A172 (cell line): ENCODE measurements at places on chromosomes 1 and 21. TPM values are rescaled to one million over a fixed set of nuclear protein-coding genes. Genes with fewer than 3 reads are reported as not detected.

The DCDC2B gene
- not detected in 2 replicates for total RNA-seq

The TTLL10 gene
- total RNA-seq: not detected in 2 replicates

The AGO3 gene
- 10.4 and 14.8 TPM in 2 replicates for total RNA-seq

The GPR25 gene
- total RNA-seq: not detected in 2 replicates

The AGBL4 gene
- total RNA-seq: not detected in 2 replicates

The RPE65 gene
- total RNA-seq: not detected in 2 replicates

The NTNG1 gene
- not detected in 2 replicates for total RNA-seq

The WDR64 gene
- total RNA-seq: not detected in 2 replicates

The OR10J1 gene
- total RNA-seq: not detected in 2 replicates

The GNAT2 gene
- total RNA-seq: 0.41 TPM in 1 of 2 replicates, not detected in the other

The PRAMEF26 gene
- not detected in 2 replicates for total RNA-seq

The FAM167B gene
- total RNA-seq: 5.8 and 8.5 TPM in 2 replicates

DNA sequence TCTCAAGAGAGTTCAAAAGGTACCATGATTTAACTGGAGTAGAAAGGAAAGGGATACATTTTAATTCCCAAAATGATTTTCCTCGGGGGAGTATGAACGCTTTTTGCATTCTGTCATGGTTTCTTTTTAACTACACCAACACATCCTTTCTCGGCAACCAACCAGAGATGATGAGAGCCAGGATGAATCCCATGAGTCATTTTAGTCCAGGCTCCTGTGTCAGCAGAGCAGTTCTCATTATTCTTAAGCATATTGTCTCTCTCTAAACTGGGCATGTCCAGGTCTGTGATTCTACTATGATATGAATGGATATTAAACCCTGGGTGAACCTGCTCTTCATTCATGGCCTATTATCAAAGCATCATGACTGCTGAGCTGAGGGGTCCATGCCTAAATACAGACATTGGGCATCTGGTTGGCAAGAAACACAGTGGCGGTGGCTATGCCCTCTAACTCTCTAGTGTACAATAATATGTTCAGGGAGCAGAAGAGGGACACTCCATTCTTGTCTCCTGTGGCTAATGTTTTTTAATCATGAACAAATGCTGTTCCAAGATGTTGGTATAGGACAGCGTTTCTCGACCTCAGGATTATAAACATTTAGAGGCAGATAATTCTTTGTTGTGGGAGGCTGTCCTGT lies 124.3 kb upstream of the ESRRG start:
- peak; percentile 71 for DNase-seq

- DNase-seq: no peak
Measured at GRCh38 chr1:81238129-81238528, 562.6 kb upstream of the ADGRL2 start.

GRCh38 chr1:2086446-2087078 lies 36.4 kb downstream of the PRKCZ start:
- DNase-seq: no peak

GRCh38 chr1:71586030-71586429 lies 505.2 kb upstream of the ZRANB2 start:
- DNase-seq: no peak

- DNase-seq: no peak
Measured at GRCh38 chr1:2631136-2632050, 1.4 kb downstream of the MMEL1 start.

GRCh38 chr1:21886486-21887215 lies 50.5 kb downstream of the HSPG2 start:
- no peak for DNase-seq

DNA sequence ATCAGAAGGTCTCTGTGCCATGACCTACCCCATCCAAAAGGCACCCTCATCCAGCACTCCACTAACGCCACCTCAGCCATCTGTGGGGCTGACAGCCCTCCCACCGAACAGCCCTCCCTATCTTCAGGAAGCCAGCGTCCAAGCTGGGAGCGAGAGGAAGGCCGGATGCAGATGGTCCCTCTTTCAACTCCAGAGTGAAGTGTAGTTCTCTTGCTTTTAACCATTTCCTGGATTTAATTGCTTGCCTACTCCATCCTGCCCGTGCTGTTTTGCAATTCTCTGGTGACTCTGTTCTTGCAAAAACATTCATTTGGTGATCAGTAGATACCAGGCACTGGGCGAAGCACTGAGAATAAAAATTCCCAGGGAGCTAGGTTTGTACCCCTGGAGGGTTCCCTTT lies 8.2 kb upstream of the DYRK1A start:
- DNase-seq: no peak

GRCh38 chr21:31529406-31529805 lies 130.1 kb upstream of the SOD1 start:
- DNase-seq: no peak

GRCh38 chr1:194069168-194069830 lies 882.9 kb upstream of the B3GALT2 start:
- no peak for DNase-seq

- no peak for DNase-seq
Measured at GRCh38 chr1:66112744-66113400, 320.2 kb downstream of the PDE4B start.

DNA sequence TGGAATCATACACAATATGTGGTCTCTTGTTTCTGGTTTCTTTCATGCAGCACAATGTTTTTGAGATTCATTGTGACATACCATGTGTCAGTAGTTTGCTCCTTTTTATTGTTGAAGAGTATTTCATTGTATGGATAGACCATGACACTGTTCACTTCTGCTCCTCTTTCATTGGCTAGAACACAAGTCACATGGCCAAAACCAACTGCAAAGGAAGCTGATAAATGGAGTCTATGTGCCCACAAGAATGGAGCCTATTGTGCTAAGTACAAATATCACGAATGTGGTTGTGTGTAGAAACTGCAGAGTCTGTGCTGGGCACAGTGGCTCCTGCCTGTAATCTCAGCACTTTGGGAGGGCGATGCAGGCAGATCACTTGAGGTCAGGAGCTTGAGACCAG lies 28.6 kb upstream of the FNBP1L start:
- no peak for DNase-seq

DNA sequence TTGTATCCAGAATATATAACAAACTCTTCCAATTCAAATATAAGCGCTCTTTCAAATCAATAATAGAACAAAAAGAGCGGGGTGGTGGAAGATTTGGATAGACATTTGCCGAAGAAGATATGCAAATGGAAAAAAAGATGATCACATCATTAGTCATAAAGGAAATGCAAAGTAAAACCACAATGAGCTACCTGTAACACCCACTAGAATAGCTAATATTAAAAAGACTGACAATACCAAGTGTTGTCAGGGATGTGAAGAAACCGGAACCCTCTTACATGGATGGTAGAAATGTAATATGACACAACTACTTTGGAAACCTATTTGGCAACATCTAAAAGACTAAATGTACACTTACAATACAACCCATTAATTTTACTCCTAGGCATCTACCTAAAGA lies 5.7 kb upstream of the TRAF5 start:
- DNase-seq: peak; percentile 43

DNA sequence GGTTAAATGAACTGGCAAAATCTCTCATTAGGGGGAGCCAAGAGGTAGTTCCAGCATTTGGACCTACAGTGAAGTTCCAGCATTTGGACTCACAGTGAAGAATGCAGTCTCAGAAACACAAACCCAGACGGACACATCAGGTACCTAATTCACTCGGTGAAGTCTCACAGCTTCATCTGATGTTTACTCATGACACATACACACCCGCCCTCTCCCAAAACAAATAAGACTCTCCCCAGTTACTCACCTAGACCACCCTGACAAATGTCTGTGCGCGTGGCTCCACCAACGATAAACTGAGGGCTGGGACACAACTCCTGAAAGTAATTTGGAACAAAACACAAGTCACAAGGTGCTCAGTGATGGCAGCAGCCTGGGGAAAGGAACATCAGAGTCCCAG lies 11.4 kb downstream of the CAPN8 start:
- no peak for DNase-seq

DNA sequence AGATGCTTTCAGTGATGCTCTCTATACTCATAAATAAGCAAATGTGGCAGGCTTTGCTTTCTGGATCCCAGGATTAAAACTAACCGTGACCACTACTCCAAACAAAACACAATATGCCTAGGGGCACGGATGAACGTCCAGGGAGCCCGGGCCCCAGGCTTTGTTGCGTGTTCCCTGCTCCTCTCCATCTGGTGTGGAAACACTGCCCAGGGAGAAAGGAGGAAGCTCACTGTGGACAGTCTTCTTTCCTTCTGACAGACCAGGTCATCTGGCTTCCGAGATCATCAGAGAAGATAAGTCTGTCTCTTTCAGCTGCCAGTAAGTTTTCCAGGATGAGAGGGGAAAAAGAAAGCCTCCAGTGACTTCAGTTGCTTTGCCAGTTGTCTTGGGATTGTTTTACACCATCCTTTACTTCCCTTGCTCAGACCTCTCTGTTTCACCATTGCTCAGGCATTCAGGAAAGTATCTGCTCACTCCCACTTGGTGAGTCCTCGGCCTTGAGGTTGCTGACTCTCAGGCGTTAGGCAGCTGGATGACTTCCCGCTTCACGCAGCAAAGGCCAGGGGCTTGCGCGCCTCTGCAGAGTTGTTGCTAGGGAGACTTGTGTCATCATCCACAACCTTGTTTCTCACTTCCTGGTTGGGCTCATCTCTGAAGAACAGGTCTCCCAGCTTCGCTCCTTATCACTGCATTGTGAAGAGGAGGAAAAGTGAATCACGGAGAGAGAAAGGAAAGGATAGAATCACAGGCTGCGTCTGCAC lies 20.6 kb upstream of the PGD start:
- no peak for DNase-seq

- no peak for DNase-seq
Measured at GRCh38 chr1:37868466-37868865, 9.1 kb upstream of the MTF1 start.

GRCh38 chr1:181104790-181105133 lies 16.3 kb downstream of the IER5 start:
- DNase-seq: no peak

- no peak for DNase-seq
Measured at GRCh38 chr21:31459457-31459856, 115.4 kb upstream of the TIAM1 start.

DNA sequence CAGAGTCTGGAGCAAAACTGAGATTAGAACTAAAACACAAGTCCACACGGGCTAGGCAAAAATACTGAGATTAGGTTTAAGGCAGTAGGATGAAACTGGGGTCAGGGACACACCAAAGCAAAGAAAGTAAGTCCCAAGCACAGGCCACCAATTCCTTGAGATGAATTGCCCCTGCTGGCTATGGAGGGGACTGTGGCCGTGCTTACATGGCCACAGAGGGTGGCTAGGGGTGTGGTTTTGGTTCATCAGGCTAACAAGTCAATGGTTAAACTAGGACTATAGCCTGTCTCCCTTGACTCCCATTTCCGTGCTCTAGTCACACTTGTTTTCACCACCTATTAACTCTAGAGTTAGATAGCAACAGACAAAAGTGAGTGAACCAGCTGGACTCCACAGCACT lies 394.8 kb downstream of the PBX1 start:
- no peak for DNase-seq

DNA sequence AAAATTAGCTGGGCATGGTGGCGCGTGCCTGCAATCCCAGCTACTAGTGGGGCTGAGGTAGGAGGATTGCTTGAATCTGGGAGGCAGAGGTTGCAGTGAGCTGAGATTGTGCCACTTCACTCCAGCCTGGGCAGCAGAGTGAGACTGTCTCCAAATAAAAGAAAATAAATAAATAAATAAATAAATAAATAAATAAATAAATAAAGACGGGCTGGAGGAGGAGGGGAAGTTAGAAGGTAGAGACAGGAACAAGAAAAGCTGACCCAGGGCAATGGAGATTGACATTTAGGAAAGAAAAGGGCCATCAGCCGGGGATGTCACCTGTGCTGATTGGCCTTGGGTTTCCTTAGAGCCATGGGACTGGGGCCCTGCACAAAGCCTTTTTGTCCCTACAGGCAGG lies 153.7 kb upstream of the IGSF21 start:
- DNase-seq: no peak

GRCh38 chr1:83095570-83095969 lies 903.4 kb downstream of the TTLL7 start:
- DNase-seq: no peak

DNA sequence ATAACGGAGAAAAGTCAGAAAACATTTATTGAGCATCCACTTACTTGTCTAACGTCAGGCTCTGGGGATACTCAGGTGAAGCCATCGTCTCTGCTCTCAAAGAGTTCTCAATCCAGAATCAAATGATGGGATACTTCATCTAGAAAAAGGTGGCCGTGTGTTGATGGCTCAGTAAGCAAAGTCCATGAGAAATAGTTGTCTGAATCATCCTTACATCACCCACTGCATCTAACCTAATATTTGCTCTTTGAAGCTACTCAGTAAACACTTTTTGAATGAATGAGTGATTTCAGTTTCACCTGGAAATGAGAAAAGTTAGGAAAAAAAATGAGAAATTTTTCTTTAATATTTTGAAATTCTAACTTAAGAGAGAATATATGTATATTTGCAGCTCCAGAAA lies 155.3 kb upstream of the PKN2 start:
- DNase-seq: no peak

GRCh38 chr1:98555814-98556213 lies 105.7 kb upstream of the SNX7 start:
- DNase-seq: no peak

- DNase-seq: no peak
Measured at GRCh38 chr21:42313501-42313969, 1.7 kb downstream of the TFF3 start.

DNA sequence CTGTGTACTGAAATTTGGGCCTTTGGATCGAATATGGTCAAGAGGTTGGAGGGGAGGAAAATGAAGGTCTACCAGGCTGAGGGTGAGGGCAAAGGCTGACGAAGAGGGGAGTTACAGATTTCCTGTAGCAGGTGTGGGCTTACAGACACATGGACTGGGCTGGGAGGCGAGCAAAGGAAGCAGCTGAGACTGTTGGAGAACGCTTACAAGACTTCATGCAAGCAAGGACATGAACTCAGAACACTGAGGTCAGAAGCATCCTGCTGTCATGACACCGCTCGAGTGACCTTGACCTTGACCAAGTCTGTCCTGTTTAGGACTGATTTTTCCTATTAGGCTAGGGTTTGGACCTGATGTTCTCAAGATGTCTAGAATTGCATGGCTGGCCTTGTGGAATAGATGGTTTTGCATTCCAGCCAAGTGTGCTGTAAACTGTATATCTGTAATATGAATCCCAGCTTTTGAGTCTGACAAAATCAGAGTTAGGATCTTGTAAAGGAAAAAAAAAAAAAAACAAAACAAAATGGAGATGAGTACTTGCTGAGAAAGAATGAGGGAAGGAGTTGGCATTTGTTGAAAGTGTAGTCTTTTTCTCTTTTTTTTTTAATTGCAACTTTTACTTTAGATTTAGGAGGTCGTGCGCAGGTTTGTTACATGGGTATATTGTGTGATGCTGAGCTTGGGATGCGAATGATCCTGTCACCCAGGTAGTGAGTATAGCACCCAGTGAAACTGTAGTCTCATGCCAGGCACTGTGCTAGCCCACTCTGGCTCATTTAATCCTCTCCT lies 5.8 kb downstream of the ELF3 start:
- DNase-seq: no peak

DNA sequence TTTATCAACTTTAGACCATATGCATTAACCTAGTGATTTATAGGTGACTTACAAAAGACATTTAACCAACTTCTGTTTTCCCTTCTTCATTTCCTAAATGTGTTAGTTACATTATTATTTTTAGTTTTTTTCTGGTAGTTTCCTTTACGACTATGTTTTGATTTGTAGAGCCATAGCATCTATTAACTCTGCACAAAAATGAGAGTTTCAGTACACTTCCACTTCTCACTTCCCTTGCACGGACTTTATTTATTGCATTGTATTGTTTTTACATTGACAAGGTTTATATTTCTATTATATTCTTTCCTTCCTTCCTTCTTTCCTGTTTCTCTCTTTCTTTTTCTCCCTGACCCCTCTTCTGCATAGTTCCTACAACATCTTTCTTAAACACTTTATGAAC lies 14.7 kb downstream of the PKN2 start:
- no peak for DNase-seq

- DNase-seq: peak; percentile 60
Measured at GRCh38 chr21:36450511-36450910, 29.4 kb downstream of the CLDN14 start.
